ENCODE measurements at places on chromosomes 12 and 14.
A peak's percentile ranks its signal among the peaks of the same experiment; 100 is the strongest.

GRCh38 chr12:92055877-92056276, 89.8 kb downstream of the BTG1 start:
- no peak for DNase-seq

GRCh38 chr12:76706101-76706500, 57.8 kb upstream of the ZDHHC17 start:
- DNase-seq = no peak

DNA sequence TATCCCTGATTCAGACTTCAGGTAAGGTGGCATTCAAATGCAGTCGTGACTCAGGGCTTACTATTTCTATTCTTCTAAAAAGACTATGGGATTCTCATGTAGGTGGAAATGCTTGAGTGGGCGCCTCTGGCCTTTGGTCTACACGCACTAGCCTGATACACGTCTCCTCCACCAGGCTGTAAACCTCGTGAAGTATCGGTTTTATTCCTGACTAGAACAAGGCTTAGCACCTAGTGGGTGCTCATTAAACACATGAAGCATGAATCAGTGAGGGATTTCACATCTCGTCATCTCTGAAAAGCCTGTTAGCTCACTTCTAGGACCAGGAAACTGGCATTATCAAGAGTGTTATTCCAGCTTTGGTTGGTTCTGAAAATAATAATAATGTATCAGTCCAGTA, 17.7 kb upstream of the HNF1A start:
- DNase-seq = no peak

GRCh38 chr12:46266382-46266791, 2.5 kb downstream of the SLC38A1 start:
- DNase-seq = no peak

DNA sequence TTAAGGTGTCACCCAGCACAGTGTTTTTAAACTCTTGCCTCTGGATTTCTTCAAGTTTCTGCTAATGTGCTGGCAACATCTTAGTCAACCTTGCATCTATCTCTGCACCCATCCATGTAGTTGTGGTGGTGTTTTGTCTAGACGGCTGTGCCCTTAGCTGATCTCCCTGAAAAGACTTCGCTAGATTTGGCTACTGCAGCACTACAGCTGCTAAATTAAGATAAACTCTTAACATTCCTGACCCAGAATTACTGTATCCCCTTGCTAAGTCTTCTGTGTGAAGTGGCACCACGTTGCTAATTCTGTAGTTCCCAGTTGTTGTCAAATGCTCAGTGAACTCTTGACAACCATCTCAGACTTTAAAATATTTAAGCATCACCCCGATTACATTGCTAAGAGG, 66.8 kb downstream of the SRGAP1 start:
- no peak for DNase-seq

GRCh38 chr12:4762773-4763172, 42.6 kb downstream of the GALNT8 start:
- no peak for DNase-seq

- DNase-seq = no peak
Observed at GRCh38 chr14:81434230-81434629, 34.1 kb upstream of the STON2 start.

GRCh38 chr14:31207287-31207754, 272 bp downstream of the HECTD1 start:
- DNase-seq = no peak

DNA sequence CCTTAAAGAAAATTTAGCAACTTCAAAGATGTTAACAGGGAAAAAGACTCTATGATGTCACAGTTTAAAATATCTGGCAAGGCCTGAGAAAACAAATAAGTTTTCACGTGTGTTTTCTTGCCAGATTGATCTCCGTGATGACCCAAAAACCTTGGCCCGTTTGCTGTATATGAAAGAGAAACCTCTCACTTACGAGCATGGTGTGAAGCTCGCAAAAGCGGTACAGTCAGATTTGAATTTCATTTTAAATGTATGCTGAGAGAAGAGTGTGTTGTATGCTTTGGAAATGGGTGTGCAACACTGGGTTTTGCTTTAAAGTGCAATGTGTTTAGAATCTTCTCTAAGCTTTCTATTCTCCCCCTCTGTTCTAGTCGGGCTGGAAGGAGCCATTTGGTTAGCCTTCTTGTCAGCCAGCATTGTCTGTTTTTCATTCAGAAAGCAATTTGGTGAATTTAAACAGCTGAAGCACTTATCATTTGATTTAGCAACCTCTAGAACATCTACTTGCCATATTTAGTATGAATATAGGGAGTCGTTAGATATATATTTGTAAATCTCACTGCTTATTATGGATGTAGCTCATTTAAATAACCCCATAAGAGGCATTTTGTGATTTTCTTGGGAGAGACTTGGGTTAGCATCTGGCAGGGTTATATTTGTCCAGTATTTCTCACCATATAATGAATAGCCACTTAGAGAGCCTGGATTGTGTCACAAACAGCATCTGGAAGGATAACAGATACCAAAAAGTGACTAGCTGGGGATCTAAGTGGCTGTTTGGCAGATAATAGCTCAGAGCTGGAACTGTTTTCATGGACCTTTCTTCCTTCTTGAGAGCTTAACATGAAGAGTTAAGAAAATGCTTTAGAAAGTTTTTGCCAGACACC, 35.5 kb downstream of the GPHB5 start:
- DNase-seq = no peak

- no peak for DNase-seq
Observed at GRCh38 chr12:89210277-89210676, 142.0 kb downstream of the DUSP6 start.

- DNase-seq = no peak
Observed at GRCh38 chr12:104672096-104672445, 215.3 kb downstream of the CHST11 start.

- no peak for DNase-seq
Observed at GRCh38 chr14:69356903-69357543, 41.1 kb downstream of the ERH start.

DNA sequence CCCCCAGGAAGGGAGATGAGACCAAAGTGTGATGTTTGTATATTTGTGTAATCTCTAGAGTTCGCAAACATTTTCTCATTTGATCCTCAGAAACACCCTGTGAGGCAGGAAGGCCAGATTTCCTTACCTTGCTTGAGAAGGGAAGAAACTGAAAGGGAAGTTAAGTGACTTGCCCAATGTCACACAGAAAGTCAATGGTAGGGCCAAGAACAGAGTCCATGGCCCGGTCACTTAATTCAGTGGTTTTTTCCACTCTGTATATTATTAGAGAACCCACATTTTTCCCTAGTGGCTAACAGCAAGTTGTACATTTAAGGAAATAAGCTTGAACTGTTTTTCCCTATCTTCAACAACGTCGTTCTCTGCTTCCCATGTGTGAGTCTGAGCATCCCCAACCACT, 25.6 kb upstream of the CHPT1 start:
- DNase-seq = no peak

DNA sequence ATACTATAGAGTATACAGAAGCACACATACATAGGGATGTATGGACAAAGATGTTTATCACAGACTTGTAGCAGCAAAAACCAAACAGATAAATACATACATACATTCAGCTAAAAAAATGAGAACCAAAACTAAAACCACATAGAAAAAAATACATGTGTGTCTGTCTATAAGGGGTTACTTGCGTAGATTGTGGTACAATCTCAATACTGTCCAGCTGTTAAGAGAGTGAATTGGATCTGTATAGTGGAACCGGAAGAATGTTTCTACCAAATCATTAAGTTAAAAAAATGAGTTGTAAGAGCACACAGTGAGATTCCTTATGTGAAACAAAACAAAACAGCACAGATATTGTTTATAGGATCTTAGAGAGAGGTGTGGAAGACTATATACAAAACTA, 44.2 kb upstream of the DCD start:
- no peak for DNase-seq

DNA sequence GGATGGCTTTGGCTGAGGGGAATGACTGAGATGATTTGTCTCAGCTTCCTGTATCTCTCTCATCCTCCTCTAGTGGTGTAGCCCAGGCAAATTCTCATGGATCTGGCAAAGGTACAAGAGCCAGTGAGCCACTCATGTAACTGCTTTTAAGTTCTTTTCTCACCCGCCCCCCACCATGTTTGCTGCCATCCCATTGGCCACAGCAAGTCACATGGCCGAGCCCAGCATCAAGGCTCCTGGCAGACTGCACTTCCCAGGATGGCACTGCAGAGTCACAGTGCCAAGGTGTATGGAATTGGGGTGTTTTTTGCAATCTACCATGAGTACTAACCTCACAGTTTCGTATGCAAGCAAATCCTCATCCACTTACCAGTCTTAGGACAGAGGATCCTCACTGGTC, 50.9 kb downstream of the CHST11 start:
- no peak for DNase-seq

DNA sequence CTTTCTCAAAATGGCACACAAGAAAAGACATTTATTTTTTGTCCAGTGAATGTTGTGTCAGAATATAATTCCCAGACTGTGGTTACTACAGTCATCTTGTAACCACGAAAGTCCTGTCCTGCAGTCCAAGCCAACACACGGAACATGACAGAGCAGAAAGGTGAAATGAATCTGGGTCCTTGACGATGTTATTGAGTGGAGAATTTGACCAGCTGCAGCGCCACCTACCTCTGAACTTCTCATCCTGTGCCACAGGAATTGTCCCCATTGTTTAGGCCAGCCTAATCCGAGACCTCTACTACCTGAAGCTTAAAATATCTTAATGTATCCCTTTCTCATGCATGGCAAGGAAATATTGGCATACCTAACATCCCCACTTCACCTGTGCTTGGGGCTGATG, 64.1 kb upstream of the OTX2 start:
- DNase-seq = no peak

- no peak for DNase-seq
Observed at GRCh38 chr12:109269428-109269827, 39.7 kb downstream of the FOXN4 start.

GRCh38 chr12:129994634-129995033, 90.8 kb upstream of the TMEM132D start:
- DNase-seq = no peak

DNA sequence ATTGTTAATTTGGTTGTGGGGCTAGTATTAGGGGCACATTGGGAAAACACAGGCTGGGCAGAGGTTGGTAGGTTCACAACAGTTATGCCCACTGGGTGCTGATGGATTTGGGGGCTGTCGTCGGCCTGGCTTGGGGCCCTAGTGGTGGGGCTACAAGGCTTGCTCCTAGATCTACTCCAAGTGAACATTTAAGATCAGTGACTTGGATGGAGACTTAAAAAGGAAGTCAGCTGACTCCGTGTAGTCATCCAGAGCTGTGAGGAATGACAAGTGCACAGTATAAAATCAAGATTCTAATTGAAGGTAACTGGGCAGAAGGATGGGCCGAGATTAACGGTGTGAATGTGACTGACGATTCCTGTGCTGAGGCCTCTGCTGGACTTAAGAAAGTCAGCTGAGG, 12.8 kb upstream of the NR4A1 start:
- no peak for DNase-seq

DNA sequence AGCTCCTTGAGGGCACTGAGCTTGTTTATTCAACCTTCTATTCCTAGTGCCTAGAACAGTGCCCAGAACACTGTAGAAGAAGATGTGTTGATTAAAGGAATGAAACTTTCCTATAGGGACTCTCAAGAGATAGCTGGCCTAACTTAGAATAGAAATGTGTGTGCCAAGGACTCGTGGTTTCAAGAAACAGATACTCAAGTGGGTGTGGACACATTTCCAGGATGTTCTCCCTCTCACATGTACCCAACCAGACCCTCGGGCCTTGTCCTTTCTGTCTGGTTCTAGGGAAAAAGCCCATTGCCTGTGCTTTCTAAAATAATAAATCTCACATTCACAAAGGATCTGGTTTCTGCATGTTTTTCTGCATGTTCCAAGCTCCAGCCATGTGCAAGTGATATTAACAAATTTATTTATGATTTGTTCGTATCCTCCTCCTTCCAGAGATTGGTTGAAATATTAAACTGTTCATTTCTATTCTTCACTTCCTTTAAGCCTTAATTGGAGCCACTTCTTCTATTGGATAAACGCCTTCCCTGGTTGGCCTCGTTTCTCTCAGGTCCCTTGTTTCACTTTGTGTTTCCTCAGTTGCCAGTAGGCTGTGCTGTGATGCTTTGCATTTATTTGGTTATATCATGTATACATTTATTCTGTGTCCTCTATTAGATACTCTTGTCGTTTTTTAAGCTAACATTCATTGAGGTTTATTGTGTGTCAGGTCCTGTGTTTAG, 89.8 kb downstream of the CRADD start:
- no peak for DNase-seq

DNA sequence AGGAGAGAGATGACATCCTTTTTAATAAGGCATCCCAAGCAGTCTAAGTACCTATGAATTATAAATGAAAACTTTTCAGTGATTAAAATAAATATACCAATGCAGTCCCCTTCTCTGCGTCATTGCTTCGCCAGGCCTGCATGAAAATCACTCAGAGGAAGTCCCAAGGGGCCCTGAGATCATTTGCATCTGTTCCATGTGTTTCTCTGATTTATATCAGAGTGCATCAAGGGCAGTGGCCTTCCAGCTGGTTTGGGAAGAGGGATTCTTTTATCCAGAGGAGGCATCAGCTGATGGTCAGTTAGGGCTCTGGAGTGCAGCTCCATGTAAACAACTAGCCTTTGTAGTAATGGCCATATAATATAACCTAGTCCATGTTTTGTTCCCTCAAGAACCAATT, 210.1 kb downstream of the RGS6 start:
- no peak for DNase-seq

- no peak for DNase-seq
Observed at GRCh38 chr14:44528180-44528579, 21.1 kb upstream of the FSCB start.

DNA sequence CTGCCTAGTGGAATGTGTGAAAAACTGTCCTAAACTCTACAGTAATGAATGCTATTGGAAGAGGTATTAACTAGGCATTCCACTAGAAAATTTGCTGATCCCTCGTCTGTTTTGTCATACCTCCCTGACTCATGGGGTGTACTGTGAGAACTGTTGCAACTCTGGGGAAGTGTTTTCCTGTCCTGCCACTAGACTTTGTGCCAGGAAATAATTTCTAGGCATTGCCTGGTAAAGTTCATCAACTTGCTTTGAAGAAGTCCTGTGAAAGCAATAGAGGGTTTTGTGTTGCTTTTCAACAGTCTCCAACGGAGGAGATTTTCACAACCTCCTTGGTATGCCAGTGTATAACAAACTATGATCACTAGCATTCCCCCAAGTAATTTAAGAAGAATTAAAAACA, 139.9 kb downstream of the AKAP6 start:
- DNase-seq = no peak

GRCh38 chr12:89801284-89801683, 92.6 kb upstream of the ATP2B1 start:
- no peak for DNase-seq

GRCh38 chr12:47878293-47878917, 26.4 kb downstream of the VDR start:
- DNase-seq = no peak

DNA sequence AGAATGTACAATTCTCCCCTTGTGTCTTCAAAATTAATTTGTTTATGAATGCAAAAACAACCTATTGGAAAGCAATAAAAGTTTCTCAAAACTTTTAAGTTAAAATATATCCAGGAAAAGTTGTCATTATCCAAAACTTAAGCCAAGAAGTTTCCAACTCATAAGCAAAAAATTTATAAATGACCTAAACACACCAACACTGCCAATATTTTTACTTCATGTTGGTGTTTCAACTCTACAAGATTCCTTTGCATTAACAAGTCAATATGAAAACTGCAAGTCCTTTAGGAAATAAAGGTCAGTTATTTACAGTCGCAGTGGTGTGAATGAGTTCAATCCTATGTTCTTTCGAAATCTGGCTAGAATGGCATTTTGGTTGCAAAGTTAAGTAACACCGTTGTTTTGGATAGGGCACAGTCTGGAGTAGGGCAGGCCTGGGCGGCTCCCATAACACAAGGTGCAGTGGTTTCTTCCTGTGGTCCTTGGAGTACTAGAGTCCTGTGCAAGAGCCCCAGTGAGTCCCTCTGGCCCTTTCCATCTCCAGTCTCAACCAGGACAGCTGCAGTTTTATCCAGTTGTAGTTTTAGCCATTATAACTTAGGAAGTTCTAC, 151.4 kb downstream of the MED13L start:
- peak; percentile 49 for DNase-seq

All from lower lobe of right lung (tissue), 2 donors.